ENCODE measurements at places on chromosomes 1 and 21.

GRCh38 chr1:32724678-32725614 lies 22.4 kb upstream of the SYNC start:
- no peak for DNase-seq

DNA sequence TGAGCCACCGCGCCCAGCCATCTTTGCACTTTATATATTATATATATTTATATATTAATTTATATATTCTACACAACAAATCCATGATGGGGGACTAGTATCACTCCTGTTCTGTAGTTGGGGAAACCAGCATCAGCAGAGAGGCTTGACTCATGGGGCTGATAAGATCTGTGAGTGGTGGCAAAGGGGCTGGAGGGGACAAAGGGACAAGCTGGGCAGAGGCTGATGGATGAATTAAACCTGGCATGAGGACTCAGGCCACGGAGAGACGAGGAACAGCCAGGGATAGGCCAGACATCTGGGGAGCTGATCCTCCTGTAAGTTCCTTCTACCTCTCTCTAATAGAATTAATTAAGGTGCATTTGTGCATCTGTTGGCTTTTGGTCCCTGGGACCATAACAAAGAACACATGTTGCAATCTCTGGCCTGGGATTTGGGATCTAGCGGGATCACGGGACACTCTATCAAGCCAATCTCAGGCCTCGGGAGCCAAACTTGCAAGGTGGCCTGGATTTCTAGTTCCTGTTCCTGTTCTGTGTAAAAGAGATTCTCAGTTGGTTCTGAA lies 7.6 kb downstream of the CNR2 start:
- DNase-seq: no peak

DNA sequence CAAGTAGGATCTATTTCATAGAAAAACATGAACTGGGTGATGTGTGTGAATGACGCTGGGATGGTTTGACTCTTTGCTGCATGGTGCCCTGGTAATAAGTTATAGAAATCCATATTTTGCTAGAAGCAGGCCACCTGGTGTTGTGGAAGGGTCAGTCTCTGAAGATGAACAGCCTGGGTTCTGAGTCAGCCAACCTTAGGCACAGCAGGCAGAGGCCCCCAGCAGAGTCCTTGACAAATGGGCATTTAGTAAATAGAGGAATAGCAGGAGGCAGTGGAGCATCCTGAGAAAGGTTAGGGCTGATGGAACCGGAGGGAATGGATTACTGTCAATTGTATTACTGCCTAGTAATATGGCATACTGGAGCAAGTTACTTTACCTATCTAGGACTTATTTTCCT lies 20.9 kb downstream of the FGGY start:
- DNase-seq: no peak

DNA sequence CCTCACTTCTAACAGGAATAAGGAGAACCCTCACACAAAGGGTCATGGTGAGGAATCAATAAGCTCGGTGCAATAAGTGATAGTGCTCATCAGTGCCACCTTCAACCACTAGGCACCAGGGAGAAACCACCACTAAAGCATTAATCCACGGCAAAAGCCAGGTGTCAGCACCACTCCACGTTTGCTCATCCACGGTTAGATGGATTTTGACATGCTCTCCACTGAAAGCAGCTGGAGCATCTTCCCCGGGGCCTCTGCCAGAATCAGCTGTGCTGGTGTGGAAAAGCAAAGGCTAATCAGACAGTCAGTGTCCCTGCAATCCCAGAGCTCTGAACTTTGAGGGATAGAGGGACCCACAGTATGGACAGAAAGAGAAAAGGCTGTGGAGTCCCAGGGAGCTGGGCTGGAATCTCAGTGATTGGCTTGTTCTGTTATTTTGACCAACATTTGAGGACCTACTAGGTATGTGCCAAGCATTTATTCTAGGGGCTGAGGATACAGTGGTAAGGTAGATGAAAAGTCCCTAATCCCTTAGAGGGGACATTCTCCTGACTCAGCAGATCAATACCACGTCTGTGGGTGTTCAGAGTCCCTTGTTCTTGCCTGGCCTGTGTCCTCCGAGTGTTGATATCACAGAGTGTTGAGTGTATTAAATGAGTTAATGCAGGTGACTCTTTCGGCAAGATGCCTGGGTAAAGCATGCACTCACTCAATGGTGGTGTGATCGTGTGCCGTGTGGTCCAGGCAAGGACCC lies 41.3 kb downstream of the FHAD1 start:
- DNase-seq: no peak

GRCh38 chr1:10663678-10664035 lies 132.8 kb downstream of the CASZ1 start:
- DNase-seq: no peak

- peak; percentile 18 for DNase-seq
Measured at GRCh38 chr1:230067871-230068620, 1.0 kb downstream of the GALNT2 start.

DNA sequence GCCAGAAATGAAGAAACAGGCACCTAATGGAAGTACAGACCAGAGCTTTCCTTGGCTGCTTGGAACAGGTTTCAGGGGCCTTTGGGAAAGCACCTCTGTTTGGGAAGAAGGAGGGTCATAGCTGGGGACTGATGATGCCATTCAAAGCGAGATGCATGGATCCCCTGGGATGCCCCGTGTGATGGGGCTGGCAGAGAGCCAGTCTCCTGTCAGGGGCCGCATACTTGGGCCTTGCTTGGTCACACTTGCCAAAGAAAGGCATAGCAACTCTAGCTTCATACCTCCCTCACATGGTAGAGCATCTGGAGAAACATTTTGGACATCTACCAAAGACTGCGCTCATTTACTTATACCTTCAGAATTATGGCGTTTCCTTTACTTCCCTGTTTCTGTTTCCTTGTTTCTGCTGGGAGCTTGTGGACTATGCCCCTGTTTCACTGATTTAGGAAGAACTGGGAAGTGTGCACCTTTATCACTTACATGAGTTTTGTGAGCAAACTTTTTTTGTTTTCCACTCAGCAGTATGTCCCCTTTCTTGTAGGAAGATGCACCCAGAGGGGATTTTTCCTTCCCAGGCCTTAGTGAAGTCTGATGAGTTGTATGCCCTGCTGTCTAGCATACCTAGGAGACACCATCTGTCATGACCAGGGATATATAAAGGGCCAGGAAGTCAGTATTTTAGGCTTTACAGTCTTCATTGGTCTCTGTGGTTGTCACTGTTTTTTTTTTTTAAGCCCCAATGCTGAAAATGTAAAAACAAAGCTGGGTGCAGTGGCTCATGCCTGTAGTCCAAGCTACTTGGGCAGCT lies 19.8 kb upstream of the ST3GAL3 start:
- no peak for DNase-seq

GRCh38 chr1:239349699-239350098 lies 36.7 kb upstream of the CHRM3 start:
- no peak for DNase-seq
